ENCODE measurements at places on chromosomes 11 and 22.

- DNase-seq = no peak
Measured at GRCh38 chr22:32618441-32619140, 144.0 kb downstream of the FBXO7 start.

GRCh38 chr11:133078012-133078411 is 454.3 kb downstream of the OPCML start:
- no peak for DNase-seq

DNA sequence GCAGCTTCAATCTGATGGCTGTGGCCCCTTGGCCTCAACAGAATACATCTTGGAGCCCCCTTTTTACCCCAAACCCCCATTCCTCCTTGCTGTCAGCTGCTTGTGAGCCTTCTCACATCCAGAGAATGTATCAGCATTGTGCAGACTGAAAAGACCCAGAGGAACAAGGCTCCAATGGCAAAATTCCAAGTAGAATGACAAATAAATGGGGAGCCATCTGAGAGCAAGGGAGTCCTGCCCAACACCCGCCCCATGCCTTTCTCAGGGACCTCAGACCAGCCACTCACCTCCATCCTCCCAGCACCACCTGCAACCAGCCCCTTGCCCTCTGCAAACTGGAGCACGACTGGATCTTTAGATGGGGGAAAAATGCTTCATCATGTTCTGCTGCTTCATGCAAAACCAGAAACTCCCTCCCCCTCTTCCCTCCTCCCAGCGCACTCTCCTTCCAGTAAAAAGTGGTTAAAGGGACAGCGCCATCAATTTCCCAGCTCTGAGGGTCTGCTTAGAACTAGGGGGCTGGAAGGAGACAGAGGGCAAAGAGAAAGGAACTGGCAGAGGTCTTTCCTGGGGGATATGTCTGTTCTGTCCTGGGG is 2.2 kb upstream of the NEFH start:
- DNase-seq = no peak

DNA sequence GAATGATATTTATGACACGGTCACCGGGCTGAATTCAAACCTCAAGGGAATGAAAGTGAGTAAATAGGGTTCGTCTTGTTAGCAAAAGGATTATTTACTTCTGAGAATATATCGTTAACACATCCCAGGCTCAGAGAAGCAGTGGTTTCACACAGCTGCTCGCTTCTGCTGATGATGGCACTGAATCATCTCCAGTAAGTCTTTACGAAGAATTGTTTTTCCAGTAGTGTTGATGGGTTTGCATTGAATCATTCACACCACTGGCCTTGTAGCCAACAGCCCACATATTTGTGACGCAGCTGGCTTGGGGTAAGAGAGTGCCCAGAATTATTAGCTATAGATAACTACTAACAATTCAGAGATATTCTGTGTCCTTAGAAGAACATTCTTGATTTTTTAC is 236.3 kb downstream of the CADM1 start:
- no peak for DNase-seq

DNA sequence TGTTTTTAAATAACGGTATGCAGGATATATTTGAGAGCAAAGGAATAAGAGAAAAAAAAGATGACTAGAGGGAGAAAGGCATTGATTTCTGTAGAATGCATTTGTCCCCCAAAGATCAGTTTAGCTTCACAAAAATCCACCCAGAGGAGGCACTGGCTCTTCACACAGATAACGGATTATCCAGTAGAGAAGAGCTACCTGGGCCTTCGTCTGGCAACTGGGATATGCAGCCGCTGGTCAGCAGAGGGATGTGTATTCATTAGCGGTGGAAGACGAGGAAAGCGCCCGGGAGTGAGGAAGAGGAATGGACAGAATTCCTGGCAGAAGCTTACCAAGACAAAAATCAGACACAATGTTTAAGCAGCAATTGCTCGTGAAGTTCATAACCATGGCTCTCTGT is 5.6 kb upstream of the WT1 start:
- DNase-seq = no peak

DNA sequence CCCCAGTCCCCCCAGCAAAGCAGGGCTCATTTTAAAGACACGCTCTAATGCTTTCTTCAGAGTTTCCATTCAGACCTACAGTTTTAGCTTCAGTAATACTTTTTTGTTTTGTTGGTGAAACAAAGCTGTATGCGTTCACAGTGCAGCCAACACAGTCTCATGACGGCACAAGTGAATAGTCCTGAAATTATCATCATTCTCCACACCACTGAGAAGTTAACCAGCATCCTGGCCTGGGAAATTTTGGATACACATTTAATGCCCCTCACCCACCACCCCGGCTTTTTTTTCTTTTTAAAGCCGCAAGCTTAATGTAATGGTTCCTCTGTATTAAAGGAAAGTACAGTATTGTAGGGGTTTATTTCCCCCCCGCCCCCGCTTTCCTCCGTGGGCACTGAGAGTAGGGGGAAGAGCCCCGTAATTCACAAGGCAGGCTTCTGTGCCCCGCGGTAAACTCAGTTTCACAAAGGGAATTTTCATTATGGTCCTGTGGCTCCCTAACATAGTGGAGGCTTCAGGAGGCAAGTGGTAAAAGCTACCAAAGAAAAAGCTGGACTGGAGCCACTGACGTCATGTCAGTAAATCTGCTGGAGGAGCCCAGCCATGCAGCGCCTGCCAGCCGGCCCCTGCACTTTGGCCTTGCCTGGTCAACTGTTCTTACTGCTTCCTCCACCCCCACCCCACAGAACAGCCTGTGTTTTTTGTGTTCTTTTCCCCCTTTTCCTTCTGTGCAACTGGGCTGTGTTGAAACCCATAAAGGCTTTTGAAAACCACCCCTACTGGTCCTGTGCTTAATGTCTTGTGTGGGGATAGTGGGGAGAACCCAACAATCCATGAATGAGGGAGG is 18.2 kb downstream of the TEAD1 start:
- DNase-seq = peak; percentile 66

- DNase-seq = no peak
Measured at GRCh38 chr22:42528591-42529307, 9.2 kb upstream of the RRP7A start.

- DNase-seq = no peak
Measured at GRCh38 chr22:48240935-48241230, 1478.4 kb downstream of the TBC1D22A start.

DNA sequence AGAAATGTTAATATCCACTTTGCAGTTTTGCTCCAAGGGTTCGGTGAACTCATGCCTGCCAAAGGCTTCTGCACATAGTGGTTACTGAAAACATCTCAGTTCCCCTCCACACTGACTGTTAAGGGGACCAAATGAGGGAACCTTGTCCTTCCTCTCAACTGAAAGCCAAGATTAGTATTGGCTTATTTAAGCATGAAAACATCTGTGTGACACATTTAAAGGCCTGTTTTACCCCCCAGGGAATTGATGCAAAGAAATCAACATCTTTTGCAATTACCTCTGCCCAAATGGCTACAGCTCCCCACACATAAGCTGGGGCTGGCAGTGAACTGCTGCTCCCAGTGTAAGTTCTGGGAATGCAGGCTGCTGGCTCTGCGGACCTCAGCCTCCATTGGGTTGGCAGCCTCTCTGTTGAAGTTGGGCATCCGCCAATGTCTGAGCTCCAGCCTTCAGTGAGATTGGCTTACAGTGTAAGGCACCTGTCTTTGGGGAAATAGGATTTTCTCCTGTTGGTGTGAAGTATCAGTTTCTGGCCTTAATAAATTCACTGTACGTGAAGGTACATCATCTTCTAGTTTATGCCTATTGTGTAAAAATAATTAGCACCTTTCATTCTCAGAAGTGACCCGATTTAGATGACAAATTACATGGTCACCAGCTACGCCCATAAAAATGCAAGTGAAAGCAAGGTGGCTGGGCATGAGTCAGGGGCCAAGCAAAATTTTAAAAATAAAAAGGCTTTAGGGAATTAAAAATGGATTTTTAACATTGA is 213.4 kb upstream of the SYN3 start:
- no peak for DNase-seq

DNA sequence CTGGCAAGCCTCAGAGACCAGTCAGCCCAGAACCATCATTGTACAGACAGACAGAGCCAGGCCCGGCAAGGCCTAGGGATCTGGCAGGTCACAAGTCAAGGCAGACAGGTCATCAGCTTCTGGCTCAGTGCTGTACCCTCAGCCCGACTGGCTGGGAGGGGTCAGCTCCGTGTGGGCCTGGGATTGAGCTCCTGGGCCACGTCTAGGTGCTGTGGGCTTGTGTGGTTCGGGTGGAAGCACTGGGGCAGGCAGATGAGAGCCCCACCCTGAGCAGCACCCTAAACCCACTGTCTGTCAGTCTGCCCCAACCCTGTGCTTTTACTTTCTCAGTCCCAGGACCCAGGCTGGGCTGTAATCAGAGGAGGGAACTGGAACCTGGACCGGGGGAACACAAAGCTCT is 26.9 kb upstream of the P2RY2 start:
- DNase-seq = no peak

DNA sequence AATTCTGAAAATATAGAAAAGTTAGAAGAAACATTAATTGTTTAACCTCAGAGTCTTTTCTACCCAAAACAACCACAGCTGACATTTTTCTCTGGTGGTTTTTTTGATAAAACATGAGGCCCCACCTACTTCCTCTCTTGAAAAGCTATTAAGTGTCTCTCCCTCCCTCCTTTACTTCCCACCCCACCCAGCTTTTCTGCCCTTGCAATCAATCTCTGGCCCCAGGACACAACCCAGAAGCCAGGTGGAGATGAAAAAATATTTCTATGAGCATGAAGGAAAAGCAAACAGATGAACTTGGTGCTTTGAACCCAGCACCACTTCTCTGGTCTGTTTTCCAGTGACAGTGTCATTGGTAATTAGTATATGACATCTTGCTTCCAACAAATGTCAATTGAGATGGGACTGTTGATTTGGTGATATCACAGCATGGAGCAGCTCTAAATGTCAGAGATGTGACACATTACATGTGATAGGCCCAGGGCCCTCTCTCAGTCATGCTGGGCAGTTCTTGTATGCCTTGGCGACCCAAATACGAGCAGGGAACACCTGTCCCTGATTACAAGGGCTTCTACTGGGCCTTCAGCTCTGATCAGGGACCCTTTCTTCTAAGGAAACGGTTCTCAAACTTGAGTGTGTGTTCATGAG is 23.9 kb upstream of the TMPRSS13 start:
- DNase-seq = no peak

DNA sequence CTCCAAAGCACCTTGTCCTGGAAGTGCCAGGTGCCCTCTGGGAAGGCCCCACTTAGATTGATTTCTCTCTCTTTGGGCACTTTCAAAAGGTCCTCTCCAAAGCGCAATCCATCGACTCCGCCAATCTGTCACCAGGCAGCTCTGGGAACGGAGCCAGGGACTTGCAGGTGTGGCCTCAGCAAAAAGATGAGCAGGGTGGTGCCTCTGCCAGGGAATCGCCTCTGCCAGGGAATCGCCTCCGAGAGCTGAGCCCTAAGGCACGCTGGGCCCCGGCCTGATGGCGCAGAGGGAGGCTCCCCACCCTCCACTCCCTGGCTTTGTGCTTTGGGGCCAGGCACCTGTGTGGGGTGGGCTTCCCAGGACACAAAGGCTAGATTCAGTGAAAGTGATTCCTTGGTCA is 1391.3 kb downstream of the TBC1D22A start:
- DNase-seq = no peak

DNA sequence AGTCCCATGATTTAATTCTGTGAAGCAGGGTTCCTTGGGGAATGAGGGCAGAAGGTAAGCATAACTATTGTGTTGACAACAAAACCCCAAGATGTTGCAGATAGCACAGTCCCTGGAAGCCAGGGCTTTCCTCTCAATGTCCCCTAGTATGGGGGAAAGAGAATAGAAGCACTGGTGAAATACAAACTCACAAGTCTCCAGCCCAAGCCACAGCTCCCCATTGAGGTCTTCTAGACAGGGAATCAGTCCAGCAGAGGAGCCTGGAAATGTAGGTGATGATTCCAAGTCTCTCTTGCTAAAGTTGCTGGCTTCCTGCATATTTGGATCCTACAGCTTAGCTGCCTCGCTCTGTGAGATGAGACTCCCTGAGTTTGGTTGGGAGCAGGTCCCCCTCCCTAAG is 31.7 kb upstream of the DRD2 start:
- DNase-seq = no peak

GRCh38 chr11:110453684-110454354 is 24.1 kb downstream of the FDX1 start:
- no peak for DNase-seq

DNA sequence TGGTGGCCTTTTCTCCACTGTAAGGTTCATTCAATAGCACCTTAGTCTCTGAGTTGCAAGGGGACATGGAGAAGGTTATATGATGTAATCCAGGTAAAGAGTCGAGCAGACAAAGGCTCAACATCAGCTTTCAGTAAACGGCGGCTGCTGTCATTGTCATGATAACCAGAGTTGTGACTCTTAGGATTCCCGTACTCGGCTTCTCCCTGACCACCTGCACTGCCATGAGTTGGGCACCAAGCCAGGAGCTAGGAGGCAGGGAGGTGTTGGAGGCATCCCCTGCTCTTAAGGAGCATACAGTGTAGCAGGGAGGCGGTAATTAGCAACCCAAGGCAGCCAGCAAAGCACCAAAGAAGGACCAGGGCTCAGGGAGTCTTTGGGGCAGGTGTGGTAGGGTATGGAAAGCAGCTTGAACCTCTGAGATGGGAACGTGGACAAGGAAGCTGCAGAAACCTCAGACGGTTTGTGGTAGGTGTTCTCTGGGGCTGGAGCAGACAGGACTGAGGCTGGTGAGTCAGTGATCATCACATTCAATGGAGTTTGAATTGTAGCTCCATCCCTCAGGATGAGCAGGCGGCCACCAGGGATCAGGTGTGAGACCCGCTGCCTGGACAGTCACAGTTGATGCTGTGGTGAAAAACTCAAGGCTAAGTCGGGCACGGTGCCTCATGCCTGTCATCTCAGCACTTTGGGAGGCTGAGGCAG is 31.7 kb downstream of the LIF start:
- DNase-seq = no peak

DNA sequence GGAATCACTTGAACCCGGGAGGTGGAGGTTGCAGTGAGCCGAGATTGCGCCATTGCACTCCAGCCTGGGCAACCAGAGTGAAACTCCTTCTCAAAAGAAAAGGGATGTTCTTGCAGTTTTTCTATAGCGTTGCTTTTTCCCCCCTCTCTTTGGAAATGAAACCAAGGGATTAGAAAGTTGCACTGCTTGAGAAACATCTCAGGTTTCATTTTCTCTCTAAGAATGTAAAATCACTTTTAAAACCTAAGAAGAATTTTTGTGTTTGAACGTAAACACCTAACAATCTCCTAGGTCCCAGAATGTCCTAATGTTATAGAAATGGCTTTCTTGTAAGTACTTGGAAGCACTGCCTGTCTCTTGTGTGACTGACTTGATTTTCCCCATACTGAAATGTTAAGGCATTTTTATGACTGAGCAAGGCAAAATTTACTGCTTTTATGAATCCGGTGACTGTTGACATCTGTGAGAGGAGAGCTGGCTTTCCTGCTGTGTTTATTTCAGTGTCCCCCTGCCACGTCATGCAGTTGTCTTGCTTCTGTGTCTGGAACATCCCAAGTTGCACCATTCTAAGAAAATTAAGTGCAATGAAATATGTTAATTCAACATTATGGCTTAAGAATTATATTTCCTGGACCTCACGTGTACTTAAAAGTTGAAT is 37.7 kb downstream of the NF2 start:
- DNase-seq = no peak
